KBM-7 (cell line): ENCODE measurements at places on chromosomes 4 and X.

DNA sequence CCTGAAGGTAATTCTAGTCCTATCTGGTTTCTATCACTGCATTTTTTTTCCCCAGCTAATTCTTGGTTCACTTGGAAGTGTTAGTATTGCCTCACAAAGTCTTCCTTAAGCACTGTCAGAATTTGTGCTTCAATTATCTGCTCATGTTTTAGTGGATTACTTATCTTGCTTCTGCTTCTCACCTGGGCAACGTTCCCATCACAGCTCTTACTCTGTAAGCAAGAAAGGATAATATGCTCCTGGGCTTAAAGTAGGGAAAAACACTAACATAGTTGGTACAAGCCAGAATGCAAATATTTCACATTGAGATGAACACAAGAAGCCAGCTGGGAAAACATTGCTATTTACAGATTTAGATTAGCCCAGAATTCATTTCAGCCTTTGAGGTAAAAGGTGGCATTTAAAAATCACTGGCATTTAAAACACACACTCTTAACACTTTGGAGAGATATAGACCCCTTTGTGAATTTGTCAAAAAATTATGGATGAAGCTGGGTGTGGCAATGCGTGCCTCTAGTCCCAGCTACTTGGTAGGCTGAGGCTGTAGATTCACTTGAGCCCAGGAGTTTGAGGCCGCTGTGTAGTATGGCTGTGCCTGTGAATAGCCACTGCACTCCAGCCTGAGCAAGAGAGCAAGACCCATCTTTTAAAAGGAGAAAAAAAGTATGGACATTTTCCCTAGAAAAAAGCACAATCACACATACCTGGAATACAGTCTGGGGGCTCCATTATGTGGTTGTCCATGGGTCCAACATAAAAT is 6.6 kb upstream of the PTPN13 start:
- no peak for DNase-seq

DNA sequence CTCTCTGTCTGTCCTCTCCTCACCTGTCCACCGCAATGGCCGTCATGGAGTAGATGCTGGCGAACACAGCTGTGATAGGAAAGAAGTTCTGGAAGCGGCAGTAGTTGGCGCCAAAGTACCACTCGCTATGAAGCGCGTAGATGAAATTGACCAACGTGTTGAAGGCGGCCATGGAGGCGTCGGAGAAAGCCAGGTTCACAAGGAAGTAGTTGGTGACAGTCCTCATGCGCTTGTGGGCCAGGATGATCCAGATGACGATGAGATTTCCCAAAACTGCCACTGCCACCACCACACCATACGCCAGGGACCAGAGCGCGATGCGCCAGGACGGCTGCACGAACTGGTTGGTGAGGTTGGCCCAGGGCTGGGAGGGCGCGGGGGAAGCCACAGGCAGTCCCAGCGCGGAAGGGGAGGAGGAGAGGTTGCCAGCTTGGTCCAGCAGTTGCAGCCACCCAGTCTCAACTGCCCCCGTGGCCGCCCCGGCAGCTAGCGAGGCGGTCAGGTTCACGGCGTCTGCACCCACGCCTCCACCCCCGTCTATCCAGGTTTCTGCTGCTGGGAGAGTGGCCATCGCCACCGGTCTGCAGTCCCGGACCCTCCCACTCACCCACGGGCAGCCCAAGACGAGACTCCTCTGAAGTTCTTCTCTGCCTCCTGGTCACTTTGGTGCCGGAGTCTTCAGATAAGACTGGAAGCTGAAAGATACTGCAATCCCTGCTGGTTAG is 518 bp downstream of the TACR3 start:
- DNase-seq = no peak

DNA sequence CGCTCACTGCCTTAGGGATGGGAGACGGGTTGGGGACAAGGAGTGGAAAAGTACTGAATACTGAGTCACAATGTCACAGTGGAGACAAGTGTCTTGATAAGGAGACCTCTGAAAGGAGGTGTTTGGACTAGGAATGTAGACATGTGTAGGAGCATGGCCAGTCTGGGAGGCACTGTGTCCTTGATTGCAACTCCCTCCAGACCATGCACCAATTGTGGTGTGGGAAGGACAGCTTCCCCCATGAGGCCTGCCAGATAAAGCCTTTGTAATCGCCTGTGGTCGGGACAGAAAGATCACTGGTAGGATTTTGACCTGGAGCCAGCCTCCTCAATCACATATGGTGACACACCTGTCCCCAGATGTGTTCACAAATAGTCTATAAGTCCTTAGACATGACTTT is 64.1 kb downstream of the USP38 start:
- no peak for DNase-seq

DNA sequence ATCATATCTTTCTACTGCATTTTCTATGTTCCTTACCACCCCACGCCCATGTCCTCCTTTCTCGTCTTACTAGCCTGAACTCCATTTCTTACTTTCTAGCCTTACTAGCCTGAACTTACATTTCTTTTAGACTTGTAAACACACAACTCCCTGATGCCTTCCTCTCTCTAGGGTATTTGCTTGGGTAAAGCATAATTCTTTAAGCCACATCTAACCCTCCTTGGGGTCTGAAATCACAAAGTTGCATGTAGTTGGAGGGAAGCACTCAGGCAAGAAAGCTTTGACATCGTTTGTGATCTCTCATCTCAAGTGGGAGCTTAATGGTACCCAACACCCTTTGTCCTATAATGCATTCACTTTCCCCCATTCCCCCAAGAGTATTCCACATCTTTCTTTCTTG is 124.4 kb downstream of the SPOCK3 start:
- DNase-seq = peak; percentile 28

- DNase-seq = no peak
These were observed 28.4 kb upstream of the NDST3 start for GRCh38 chr4:118005883-118006282.
